ENCODE measurements at places on chromosomes 1 and 21. TPM values are rescaled to one million over a fixed set of nuclear protein-coding genes. Genes with fewer than 3 reads are reported as not detected.

OR6N1 gene
- total RNA-seq: not detected

KTI12 gene
- 14.4 TPM for total RNA-seq

TDRD5 gene
- 0.06 TPM for total RNA-seq

CCDC27 gene
- not detected for total RNA-seq

- DNase-seq: no peak
Measured at GRCh38 chr1:167065471-167065870, 24.7 kb downstream of the GPA33 start.

- no peak for DNase-seq
Measured at GRCh38 chr21:40021558-40022351, 154.5 kb downstream of the PCP4 start.

DNA sequence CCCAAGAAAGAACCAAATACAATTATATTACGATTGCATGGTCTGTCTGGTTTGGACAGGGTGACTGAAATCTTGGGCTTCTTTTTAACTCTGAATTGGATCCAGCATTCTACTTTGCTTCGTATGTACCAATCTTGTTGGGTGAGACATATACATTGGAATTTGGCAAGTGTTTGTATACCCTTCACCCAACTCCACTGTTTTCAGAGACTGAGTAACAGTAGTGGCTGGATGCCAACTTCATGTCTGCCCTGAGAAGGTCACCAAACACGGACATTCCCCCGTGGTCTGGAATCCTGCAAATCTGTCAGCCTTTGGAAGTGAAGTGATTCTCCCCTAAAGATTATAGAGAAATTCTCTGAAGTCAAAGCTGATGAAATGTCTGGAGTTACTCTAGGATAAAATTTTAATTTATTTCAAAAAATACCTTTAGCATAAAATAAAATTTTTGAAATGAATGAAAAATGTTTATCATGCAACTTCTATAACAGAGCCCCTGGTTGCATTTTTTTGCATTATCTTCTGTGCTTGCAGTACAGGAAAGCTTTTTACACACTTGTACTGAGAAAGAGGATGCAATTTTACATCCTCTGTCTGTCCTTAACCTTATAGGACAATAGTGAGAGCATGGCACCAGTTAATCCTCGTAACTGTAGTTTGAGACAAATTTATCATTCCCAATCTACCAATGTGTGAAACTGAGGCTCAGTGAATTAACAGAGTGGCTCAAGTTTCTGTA is 201.8 kb downstream of the DISC1 start:
- DNase-seq: peak; percentile 93

DNA sequence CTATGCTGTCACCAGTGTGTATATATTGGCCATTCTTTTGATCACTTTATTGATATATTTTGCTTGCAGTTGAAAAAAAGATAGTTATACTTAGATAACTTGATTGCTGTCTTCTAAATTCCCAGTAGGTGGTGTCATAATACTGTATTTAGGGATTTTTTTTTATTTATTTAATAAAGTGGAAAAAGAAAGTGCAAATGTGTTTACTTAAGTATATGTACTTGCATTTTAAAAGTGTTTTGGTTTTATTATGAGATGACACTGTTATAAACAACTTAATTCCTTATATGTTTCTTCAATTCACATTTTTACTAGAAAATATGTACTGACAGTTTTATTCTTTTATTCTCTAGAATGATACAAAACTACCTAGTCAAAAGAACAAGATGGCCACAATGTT is 164.8 kb downstream of the USP25 start:
- DNase-seq: no peak

GRCh38 chr1:161046605-161047228 is 940 bp upstream of the USF1 start:
- DNase-seq: no peak

GRCh38 chr21:45870851-45871615 is 110.5 kb upstream of the COL6A1 start:
- DNase-seq: no peak

DNA sequence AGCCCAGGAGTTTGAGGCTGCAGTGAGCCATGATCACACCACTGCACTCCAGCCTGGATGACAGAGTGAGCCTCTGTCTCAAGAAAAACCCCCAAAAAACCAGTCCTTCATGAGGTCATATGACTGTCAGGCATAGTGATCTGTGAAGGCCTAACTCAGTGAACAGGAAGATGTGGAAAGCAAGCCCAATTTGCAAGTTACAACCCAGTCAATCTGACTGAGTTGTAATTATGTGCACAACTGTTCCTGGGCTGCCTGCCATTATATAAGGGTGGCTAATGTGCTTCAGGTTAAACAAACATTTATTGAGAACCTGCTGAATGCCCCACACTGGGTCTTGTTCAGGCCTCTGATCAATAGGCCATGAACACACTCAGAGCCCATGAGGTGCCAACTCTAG is 38.2 kb upstream of the KIRREL1 start:
- no peak for DNase-seq

All from epithelial cell of proximal tubule (primary cell).